Small intestine (tissue), 16 donors: ENCODE measurements at places on chromosomes 2 and 18. TPM values are rescaled to one million over a fixed set of nuclear protein-coding genes. Genes with fewer than 3 reads are reported as not detected.

Gene SULT6B1
- not detected for polyA plus RNA-seq

- no peak for DNase-seq
- H3K36me3 ChIP-seq = no peaks in the 10 kb centered on the region
- H3K27me3 ChIP-seq = no peaks in the 10 kb centered on the region
- no peaks in the 10 kb centered on the region for H3K4me1 ChIP-seq
- H3K4me3 ChIP-seq = no peak overlapping the region
- no peak overlapping the region for H3K27ac ChIP-seq
Measured at GRCh38 chr2:139544186-139544851, 764.1 kb upstream of the NXPH2 start.

- DNase-seq = no peak
- H3K27ac ChIP-seq = no peak overlapping the region
- H3K4me3 ChIP-seq = no peak overlapping the region
- H3K36me3 ChIP-seq = peaks cover 2% of the 10 kb centered on the region
- no peaks in the 10 kb centered on the region for H3K4me1 ChIP-seq
Measured at GRCh38 chr2:101823859-101824258, 126.4 kb downstream of the MAP4K4 start.

GRCh38 chr2:233856184-233856583, 1.8 kb upstream of the HJURP start:
- H3K27ac ChIP-seq = no peak overlapping the region
- DNase-seq = no peak
- no peaks in the 10 kb centered on the region for H3K36me3 ChIP-seq
- H3K27me3 ChIP-seq = no peaks in the 10 kb centered on the region

DNA sequence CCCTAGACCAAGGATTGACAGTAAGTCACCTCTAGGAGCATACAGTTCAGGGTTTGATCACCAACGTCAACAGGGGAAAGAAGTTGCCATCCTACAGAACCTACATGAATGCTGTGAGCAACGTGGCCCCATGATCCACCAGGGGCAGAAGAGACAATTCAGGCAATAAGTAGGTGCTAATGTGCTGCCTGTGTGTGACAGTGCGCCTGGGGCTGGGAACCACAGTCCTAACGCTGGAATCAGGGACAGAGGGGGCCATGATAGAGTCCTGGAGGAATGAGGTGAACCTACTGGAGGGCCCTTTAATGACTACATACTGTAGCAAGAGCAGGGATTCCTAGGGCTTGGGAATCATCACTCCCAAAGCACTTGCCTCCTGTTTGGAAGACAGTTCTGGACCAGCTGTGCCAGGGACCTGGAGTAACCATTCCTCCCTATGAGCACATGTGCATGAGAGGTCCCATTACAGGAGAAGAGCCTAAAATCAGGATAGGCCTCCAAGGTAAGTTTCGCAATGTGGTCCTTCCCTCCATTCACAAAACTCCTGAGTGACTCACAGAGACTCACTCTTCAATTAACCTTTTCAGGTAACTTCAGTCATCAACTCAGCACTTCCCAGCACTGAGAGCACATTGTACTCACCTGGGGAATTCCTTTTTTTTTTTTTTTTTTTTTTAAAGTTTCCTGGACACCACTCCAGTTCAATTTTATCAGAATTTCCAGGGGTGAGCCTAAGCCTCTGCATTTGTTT, 214.0 kb downstream of the TMEM163 start:
- no peaks in the 10 kb centered on the region for H3K36me3 ChIP-seq
- no peaks in the 10 kb centered on the region for H3K4me1 ChIP-seq
- peaks cover 3% of the 10 kb centered on the region for H3K27me3 ChIP-seq
- H3K4me3 ChIP-seq = no peak overlapping the region
- DNase-seq = no peak

Gene KCNJ3
- 3.0 TPM for polyA plus RNA-seq

- no peak overlapping the region for H3K4me3 ChIP-seq
- H3K36me3 ChIP-seq = no peaks in the 10 kb centered on the region
- no peaks in the 10 kb centered on the region for H3K4me1 ChIP-seq
- no peaks in the 10 kb centered on the region for H3K27me3 ChIP-seq
- no peak for DNase-seq
- no peak overlapping the region for H3K27ac ChIP-seq
Measured at GRCh38 chr18:8005870-8006569, 438.9 kb downstream of the PTPRM start.

GRCh38 chr2:241273210-241274020, 42.1 kb downstream of the HDLBP start:
- peak overlapping the region; percentile 82 for H3K27ac ChIP-seq
- peak overlapping the region; percentile 71 for H3K4me3 ChIP-seq

DNA sequence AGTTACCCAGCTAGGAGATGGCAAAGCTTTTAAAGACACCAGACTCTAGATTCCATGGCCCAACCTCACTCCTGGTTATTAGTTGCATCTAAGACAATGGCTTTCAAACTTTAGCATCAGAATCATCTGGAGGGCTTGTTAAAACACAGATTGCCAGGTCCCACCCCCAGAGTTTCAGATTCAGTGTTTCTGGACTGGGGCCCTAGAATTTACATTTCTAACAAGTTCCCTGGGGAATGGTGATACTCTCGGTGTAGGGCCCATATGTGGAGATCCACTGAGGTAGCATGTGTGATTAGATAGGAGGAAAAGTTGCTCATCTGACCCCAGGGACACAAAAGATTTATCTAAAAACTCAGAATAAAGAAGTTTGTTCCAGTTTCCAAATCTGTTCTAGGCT, 14.5 kb upstream of the TTR start:
- H3K4me1 ChIP-seq = no peaks in the 10 kb centered on the region
- no peak overlapping the region for H3K4me3 ChIP-seq
- H3K27me3 ChIP-seq = no peaks in the 10 kb centered on the region
- DNase-seq = no peak

GRCh38 chr2:102149644-102150455, 7.3 kb downstream of the IL1R1 start:
- no peaks in the 10 kb centered on the region for H3K27me3 ChIP-seq
- no peak overlapping the region for H3K27ac ChIP-seq
- DNase-seq = no peak
- peaks cover 14% of the 10 kb centered on the region for H3K36me3 ChIP-seq
- H3K4me3 ChIP-seq = no peak overlapping the region

DNA sequence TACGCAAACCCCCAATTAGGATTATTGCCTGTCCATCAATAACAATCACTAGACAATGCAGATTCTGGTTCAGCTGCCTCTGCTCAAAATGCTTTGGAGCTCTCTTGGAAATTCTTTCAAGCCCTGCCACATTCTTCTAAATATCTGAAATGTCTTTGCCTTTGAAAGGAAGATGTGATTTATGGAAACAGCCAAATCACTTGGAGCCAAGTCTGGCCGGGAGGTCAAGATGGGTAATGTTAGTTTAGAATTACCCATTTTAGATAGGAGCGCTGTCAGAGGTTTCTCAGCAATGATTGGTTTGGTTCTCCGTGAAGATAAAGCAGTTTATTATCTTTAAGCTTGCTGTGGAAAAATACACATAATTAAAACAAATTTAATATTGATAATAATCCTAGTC, 306.7 kb downstream of the SETBP1 start:
- no peaks in the 10 kb centered on the region for H3K36me3 ChIP-seq
- H3K4me3 ChIP-seq = no peak overlapping the region
- no peak for DNase-seq
- no peaks in the 10 kb centered on the region for H3K4me1 ChIP-seq
- no peaks in the 10 kb centered on the region for H3K27me3 ChIP-seq
- no peak overlapping the region for H3K27ac ChIP-seq

- H3K27me3 ChIP-seq = no peaks in the 10 kb centered on the region
- H3K4me3 ChIP-seq = no peak overlapping the region
- no peak overlapping the region for H3K27ac ChIP-seq
- no peaks in the 10 kb centered on the region for H3K36me3 ChIP-seq
- DNase-seq = no peak
Measured at GRCh38 chr2:164054651-164055050, 318.8 kb upstream of the FIGN start.

Gene MC5R
- polyA plus RNA-seq = 5.0 TPM

DNA sequence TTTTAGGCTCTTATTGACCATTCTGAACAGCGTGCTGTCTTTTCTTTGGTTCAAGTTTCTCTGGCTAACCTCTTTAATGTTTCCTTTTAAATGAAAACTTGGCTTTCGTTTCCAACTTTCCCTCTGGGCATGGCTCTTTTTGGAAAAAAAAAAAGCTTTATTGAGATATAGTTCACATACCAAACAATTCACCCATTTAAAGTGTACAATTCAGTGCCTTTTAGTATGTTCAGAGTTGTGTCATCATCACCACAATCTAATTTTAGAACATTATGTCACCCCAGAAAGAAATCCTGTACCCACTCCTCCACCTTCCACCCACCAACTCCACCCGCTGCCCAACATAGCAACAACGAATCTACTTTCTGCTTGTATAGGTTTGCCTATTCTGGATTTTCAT, 322.4 kb downstream of the ADCYAP1 start:
- H3K36me3 ChIP-seq = no peaks in the 10 kb centered on the region
- no peak overlapping the region for H3K4me3 ChIP-seq
- no peaks in the 10 kb centered on the region for H3K4me1 ChIP-seq
- no peak for DNase-seq
- H3K27ac ChIP-seq = no peak overlapping the region
- H3K27me3 ChIP-seq = no peaks in the 10 kb centered on the region

GRCh38 chr2:5495586-5495985, 196.6 kb upstream of the SOX11 start:
- DNase-seq = no peak
- no peaks in the 10 kb centered on the region for H3K4me1 ChIP-seq
- no peak overlapping the region for H3K4me3 ChIP-seq
- H3K27ac ChIP-seq = no peak overlapping the region
